ENCODE measurements at places on chromosomes 6 and 20. TPM values are rescaled to one million over a fixed set of nuclear protein-coding genes. Genes with fewer than 3 reads are reported as not detected.

DNA sequence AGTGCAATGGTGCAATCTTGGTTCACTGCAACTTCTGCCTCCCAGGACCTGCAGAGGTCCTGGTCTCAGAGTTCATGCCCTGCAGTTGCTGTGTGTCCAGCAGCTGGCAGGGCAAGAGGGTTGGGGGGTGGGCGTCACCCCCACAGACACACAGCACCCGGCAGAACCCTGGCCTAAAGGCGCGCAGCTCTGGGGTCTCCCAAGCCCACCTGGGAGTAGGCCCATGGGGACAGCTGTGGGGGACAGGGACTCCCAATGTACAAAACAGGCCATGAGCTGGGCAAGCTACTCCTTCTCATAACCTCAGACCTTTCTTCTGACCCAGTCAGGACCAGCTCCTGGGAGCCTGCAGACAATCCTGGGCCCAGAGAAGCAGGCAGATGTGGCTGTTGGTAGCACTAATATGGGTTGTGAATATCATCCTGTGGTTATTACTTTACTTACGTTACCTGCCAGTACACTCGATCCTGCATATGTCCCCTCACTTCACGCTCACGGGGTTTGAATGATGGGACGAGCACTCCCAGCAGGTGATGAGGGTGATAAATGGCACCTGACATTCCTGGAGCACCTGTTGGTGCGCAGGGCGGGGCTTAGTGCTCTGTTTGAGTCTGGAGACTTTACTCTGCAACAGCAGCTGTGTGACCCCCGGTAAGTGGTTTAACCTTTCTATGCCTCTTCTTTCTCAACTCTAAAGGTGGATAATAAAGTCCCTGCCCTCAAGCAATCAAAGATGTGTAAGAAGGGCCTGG is 39.9 kb upstream of the SULF2 start:
- DNase-seq = no peak

DNA sequence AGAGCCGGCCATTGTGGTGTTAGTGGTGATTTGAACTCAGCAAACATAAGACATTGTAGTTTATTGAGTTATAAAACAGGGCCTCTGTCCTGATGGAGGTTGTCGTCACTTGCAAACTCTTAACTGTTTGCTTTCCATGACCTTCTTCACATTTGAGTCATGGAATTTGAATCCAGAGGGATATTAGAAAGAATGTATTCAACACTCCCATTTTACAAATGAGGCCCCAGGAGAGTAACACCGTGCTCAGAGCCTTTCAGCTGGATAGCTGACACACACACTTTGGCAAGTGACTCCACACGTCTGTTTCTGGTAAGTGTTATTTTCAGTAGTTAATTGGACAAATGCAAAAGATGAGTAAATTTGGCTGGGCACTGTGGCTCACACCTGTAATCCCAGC is 72.4 kb upstream of the XRN2 start:
- no peak for DNase-seq

The ENTPD6 gene
- 40.0 TPM for total RNA-seq

DNA sequence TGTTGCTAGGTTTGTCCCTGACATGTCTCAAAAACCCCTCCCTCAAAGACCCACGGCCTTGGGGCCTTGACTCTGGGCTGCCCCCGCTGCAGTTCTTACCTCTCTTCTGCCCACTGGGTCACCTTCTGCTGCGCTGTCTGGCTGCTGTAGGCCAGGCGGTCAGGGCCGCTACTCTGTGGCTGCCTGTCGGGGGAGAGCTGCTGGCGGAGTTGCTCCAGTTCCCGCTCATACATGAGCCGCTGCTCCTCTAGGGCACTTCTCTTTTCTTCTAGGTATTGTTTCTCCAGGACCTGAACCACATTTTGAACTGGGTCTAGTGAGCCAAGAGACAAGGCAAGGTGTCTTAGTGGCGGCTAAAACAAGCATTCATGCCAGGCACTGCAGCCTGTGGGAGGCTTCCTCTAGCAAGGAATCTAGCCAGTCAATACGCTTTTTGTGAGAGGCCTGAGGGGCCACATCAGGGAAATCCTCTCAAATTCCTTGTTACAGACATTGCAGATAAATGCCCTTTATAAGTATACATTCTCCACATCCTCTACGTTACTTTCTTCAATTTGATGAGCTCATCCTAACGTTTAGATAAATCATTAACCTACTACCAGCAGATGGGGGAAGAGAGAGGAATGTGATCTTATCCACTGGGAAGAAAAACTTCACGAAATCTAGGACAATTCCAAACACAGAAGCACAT is 110.3 kb upstream of the NUP153 start:
- DNase-seq = no peak

The OLIG3 gene
- not detected for total RNA-seq

The SLC52A3 gene
- total RNA-seq = 1.9 TPM

The SMLR1 gene
- 0.08 TPM for total RNA-seq

- DNase-seq = no peak
Observed at GRCh38 chr6:41707565-41708200, 27.7 kb downstream of the TFEB start.

GRCh38 chr20:6898928-6899327 is 131.4 kb downstream of the BMP2 start:
- no peak for DNase-seq

DNA sequence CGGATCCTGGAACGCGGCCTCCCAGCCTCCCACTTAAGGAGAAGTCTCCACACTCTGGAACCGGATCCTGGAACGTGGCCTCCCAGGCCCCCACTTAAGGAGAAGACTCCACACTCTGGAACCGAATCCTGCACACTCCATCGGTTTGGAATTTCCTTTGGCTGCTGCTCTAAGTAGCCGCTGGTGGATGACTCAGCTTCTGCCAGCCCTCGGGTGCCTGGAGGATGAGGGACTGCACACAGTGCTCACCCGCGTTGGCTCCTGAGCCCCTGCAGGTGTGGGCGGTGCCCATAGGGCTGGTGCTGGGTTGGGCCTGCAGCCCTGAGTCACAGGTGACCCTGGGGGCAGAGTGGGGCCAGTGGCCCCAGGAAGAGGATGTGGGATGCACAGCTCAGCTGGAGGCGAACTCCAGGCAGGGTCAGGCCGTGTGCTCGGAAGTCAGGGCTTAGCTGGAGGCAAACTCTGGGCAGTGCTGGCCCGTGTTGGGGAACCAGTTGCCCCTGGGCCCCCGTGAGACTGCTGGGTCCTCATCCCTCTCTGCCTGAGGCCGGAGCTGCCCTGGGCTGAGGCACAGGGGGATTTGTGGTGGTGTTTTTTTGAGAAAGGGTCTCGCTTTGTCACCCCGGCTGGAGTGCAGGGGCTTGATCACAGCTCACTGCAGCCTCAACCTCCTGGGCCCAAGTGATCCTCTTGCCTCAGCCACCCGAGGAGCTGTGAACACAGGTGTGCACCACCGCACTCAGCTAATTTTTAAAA is 13.9 kb upstream of the TNFRSF6B start:
- no peak for DNase-seq

DNA sequence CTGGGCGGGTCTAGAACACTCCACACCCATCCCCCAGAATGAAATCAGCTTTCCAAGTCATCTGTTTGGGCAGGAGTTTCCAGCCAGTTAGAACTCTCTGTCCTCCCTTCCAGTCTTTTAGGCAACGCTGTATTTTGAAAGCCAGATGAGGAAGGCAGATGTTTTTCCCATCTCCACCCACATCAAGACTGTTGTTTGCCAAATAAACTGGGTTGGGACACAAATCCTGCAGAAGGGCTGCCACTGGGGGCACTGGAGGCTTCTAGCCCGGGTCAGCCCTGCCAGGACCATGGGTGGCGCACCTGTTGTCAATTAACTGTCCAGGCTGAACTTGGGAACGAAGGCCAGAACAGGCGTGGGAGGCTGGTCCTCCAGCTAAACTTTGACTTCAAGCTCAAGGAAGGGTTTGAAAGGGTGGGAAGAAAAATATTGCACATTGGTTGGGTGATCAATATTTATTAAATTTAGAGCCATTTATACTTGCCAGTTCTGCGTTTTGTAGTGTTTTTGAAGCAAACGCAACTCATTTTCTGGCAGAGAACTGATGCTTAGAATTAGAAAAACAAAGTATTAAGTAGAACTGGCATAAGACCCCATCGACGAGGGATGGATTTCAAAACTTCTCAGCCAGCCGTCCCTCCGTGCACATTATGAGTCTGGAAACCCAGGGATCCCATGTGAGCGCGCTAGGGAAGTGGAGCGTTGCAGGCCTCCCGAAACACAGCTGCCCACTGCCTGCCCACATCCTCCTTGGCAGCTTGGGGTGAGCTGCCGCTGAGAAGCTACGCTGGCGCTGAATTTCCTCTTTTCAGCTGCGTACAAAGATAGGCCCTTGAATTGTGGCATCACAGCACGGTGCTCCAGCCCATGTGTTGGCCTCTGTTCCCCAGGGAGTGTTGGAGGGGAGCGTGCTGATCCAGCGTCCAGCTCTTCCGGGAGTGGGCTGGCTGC is 297.4 kb downstream of the QKI start:
- peak; percentile 29 for DNase-seq

The PNPLA1 gene
- not detected for total RNA-seq

The CAPN11 gene
- total RNA-seq = not detected

The PKHD1 gene
- total RNA-seq = 0.11 TPM

The FOXA2 gene
- total RNA-seq = 0.24 TPM

- no peak for DNase-seq
Observed at GRCh38 chr6:102732898-102733297, 1339.4 kb downstream of the GRIK2 start.

DNA sequence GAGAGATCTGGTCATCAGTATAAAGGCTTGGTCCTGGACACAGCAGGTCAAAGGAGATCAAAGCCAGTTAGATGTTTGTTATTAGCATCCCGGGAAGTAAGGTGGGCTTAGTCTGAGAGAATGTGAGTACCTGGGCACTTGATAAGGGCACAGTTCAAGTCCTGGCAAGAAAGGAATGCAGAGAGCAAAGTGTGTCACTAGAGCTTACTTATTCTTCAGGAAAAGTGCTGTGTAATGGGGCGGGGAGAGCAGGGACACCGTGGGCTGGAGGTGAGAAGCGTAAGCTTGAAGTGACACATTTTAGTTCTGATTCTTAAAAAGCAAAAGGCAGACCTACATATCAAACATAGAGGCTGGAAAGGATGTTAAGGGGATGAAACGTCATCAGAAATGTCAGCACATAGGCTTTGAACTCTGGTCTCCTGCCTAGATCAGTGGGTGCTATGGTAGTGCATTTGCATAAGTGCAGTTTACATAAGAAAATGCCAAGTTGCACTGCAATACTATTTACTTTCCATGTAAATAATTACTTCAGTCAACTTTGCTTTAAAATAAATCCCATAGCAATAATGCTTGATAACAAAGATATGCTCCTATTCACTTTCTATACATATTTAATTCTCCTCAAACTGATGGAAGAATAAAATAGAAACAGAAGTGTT is 2.6 kb downstream of the SAMD5 start:
- no peak for DNase-seq

The C6orf15 gene
- not detected for total RNA-seq

DNA sequence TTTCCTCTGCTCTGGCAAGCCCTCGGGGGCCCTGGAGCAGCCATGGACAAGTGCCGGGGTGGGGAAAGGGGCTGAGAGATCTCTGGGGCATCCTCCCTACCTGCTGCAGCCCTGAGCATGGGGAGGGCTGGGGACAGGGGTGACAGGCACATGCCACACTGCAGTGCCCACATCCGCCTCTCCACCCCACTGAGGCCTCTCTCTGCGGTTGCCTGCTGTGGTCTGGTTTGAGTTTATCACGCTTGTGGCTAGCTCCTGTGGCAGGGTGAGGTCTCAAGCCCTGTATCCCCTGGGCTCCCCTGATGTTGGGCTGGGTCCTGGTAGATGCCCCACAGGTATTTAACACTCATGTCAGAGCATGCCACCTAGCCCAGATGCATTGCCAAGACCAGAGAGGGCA is 52.9 kb upstream of the MLN start:
- no peak for DNase-seq

GRCh38 chr20:61835301-61835700 is 230.4 kb downstream of the TAF4 start:
- no peak for DNase-seq

The SNAP91 gene
- 2.8 TPM for total RNA-seq

DNA sequence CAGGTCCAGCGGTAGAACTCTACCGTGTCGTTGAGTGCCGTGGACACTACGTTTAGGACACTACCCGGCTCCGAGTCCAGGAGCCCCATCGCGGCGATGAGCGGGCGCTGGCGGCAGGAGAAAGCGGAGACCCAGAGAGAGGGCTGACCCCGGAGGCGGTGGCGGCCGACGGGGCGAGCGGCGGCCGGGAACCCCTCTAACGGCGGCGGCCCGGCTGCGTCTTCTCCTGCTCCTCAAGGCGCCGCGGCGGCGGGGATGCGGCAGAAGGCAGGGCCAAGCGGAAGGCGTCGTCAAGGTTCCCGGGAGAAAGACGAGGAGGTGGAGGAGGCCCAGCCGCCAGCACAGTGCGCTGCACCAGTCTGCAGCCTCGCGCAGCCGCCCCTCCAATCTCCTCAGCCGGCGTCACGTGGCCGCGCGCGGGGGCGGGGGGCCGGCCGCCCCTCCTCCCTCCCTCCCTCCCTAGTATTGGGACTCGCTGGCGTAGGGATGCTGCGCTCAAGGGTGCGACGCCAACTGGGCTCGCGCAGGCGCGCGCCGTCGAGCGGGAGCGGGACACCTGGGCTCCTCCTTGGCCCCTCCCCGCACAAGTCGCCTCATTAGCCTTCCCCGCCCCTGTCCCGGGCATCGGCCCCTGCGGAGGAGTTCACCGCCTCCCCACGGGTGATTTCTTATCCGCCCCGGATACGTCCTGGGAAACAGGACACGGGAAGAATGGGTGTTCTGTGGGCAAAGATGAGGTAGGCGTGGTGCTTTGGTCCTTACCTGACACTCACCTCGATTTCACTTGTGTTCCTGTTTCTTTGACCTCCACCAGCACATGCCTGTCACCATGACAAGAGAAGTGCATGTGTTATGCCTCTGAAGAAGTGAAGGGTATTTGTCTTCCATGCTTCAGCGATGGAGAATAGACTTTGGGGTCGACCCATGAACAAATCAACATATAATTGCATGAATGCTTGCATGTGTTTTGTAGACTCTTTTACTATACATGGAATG is at the start of gene ELOVL4:
TSS of gene ELOVL4 (minus strand) at position 363 of the 996 bp plus-strand sequence. CDS start at position 89, 274 bp downstream.
- peak; percentile 80 for DNase-seq

- DNase-seq = no peak
Observed at GRCh38 chr6:170150590-170150945, 140.3 kb downstream of the DLL1 start.

GRCh38 chr6:159689001-159689400 is 4.0 kb downstream of the SOD2 start:
- DNase-seq = no peak

- DNase-seq = peak; percentile 65
Observed at GRCh38 chr6:125746731-125747588, 2.5 kb upstream of the HEY2 start.
